ENCODE measurements at places on chromosomes 4 and X.

GRCh38 chrX:63664083-63664482, 120.9 kb downstream of the ARHGEF9 start:
- DNase-seq, result no peak

DNA sequence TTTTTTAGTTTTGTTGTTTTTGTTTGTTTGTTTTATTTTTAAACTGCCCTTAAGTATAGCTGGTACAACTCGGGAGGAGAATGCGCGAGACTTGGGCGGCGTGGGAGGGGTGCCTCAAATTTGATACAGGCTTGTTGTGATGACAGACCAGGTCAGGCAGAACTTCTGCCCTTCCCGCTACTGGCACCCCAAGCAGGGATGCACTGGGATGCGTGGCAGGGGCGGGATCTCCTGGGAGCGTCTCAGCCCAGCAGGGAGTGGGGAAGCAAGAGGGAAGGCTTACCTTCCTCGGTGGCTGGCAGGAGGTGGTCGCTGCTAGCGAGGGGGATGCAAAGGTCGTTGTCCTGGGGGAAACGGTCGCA, 851 bp downstream of the SFRP2 start:
- DNase-seq, result no peak

- DNase-seq, result no peak
Measured at GRCh38 chrX:101931136-101931487, 715 bp downstream of the ZMAT1 start.

DNA sequence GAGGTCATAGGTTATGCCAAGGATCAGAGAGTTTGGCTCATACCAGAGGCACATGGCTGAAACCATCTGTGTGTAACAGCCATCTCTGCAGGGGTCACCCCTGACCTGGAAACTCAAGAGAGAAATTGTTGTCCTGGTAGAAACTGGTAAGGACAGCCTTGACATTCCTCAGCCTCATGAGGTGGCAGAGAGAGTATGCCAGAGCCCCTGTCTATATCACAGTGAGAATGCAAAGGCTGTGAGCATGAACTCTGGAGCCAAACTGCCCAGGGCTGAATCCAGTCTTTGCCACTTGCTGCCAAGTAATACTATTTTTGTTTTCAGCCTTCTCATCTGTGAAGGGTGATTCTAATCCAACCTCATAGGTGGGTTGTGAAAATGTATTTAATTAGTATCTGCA, 37.1 kb upstream of the CCDC149 start:
- no peak for DNase-seq

DNA sequence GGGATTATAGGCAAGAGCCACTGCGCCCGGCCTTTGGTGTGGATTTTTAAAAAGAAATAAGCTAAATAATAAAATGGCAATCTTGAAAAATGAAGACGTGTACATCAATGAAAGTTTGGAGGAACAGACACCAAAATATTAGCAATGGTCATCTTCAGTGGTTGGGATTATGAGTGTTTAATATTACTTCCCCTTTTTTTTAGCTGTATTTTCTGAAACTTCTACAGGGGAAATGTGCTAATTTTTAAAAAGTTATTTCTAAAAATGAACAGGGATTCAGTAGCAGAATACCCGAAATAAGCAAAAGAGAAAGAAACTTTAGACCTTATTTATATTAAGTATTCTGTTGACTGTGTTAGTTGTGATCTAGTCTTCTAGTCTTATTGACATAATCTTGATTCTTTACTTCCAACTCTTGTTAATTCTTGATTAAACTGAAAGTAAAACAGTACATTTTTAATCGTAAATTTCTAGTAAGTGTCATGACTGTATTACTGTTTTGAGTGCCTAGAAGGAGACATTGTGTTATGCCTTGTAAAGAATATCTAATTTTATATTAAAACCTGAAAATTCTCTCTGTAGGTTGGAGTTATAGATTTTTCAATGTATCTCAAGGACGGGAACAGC, 51.3 kb downstream of the RUFY3 start:
- DNase-seq, result no peak

DNA sequence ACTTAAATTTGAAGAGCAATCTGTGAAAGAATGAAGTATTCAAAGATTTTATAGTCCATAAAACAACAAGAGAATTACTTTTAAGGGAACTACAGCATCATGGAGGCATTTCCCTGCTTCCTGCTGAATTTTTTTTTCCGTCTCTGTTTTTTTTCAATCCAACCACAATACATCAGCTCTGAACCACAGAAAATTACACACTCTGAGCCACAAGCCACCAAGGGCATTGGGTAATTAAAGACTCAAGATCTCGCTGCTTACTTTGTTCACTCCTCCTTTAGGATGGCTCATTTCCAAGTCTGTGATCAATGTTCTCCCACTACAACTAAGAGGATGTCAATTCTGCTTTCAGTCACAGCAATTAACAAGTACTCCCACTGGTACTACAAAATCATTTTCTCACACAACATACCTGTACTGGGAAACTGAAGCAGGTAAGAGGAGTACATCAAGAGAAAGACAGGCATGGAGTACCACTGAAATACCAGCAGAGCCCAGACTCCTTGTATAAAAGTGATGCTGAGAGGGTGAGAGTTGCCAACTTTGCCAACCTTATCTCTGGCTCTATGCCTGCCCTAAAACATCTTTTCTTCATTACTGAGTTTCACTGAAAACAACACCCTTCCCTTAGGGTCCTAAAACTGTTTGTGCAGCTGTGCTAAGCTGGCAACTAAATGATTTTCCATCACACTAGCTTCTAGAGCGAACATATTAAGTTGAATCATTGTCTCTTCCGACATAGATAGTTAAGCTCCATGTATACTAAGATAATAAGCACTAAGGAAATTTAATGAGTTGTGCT, 105.8 kb upstream of the MAGEB18 start:
- no peak for DNase-seq

GRCh38 chr4:112402098-112402497, 104.9 kb downstream of the ALPK1 start:
- no peak for DNase-seq

Data from activated T-helper 1 cell treated with anti-CD3 and anti-CD28 coated beads, Interleukin-12 subunit alpha, Interleukin-12 subunit beta, Interleukin-2, Interleukin-4 antibody, amounts not matched to agents 30 ng/mL and 10 ng/mL and 1 ng/mL, durations not matched to agents 14 hours and 24 hours and 36 hours (primary cell).